ENCODE measurements at places on chromosomes 13 and 19.

- no peak for DNase-seq
These were observed 721.8 kb downstream of the PCDH9 start for GRCh38 chr13:66508153-66508909.

- DNase-seq: no peak
These were observed 109.1 kb downstream of the TUBA3C start for GRCh38 chr13:19072543-19072942.

GRCh38 chr13:30752201-30752797 is 17.0 kb downstream of the ALOX5AP start:
- no peak for DNase-seq

DNA sequence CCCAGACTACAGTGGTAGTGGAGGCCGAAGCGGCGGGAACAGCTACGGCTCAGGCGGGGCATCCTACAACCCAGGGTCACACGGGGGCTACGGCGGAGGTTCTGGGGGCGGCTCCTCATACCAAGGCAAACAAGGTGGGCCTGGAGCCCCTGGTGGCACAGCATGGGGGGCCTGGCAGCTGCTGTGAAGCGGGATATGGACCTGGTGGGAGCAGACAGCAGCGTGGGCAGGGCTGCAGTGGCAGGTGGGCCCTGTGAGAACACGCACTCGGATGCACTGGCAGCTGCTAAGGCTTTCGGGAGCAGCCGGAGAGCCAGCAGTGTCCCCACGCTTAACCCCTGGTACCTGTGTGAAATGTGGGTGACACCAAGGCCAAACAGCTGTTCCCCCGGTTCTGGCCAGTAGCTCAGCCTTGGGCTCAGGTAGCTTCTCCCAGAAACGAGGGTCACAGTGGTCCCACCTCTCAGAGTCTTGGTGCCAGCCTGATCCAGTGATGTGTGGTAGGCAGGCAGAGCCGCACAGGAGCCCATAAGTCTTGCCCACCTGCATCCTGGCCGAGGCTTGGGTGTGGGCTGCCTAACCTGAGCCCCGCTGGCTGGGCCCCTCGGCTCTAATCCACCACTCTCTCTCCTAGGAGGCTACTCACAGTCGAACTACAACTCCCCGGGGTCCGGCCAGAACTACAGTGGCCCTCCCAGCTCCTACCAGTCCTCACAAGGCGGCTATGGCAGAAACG is 12.5 kb upstream of the QTRT1 start:
- no peak for DNase-seq

GRCh38 chr13:91356919-91357612 is 9.6 kb downstream of the MIR17HG start:
- no peak for DNase-seq

- no peak for DNase-seq
These were observed 35.4 kb downstream of the DNAJC15 start for GRCh38 chr13:43058831-43059230.

- DNase-seq: no peak
These were observed 110.7 kb upstream of the WASF3 start for GRCh38 chr13:26446751-26447150.

DNA sequence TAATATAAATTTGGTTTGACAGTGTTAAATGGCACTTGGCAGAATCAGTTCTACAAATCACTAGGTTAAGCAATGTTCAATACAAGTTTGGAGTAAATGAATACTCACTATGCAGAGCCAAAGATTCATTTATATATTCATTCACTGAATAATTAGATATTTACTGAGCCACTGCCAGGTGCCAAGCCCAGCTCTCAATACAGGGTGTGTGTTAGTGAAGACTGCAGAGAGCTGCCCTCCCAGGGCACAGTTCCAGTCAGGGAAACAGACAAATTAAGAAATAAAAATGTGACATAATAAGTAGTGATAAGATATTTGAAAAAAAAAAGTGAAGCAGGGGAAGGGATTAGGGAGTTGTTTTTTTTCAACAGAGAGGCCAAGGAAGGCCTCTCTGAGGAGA is 411.7 kb downstream of the KCNRG start:
- no peak for DNase-seq

DNA sequence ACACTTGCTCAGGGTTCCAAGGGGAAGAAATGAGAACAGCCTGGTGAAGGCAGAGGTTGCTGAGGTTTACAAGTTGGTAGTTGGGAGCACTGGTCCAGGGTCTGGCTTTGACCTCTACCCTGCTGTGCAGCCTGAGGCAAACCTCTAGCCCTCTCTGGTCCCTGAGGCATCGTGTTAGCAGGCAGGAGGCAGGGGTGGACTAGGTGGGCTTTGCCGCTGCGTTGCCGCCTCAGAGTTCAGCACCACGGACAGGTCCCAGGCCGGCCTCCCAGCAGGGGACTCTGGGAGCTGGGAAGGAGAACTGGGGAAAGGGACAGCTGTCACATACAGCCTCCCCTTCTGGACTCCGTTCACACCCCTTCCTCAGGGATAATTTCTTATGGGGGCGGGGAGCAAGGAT is 3.1 kb downstream of the NCAN start:
- no peak for DNase-seq

GRCh38 chr13:97528518-97528917 is 94.5 kb downstream of the RAP2A start:
- no peak for DNase-seq

- DNase-seq: no peak
These were observed 17.4 kb upstream of the C13orf46 start for GRCh38 chr13:113991191-113991669.

DNA sequence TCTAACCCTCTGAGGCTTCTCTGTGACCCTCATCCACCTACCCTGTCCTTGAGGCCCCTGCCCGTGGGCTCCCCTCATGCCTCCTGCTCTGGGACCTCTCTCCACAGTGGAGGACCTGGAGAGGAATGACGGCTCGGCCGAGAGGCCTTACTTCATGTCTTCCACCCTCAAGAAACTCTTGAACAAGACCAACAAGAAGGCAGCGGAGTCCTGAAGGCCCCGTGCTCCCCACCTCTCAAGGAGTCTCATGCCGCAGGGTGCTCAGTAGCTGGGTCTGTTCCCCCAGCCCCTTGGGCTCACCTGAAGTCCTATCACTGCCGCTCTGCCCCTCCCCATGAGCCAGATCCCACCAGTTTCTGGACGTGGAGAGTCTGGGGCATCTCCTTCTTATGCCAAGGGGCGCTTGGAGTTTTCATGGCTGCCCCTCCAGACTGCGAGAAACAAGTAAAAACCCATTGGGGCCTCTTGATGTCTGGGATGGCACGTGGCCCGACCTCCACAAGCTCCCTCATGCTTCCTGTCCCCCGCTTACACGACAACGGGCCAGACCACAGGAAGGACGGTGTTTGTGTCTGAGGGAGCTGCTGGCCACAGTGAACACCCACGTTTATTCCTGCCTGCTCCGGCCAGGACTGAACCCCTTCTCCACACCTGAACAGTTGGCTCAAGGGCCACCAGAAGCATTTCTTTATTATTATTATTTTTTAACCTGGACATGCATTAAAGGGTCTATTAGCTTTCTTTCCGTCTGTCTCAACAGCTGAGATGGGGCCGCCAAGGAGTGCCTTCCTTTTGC is 10.8 kb upstream of the ILF3 start:
- no peak for DNase-seq

GRCh38 chr13:113061271-113061625 is 44.3 kb upstream of the F7 start:
- no peak for DNase-seq

- no peak for DNase-seq
These were observed 3.8 kb upstream of the ZNF681 start for GRCh38 chr19:23762548-23762883.

DNA sequence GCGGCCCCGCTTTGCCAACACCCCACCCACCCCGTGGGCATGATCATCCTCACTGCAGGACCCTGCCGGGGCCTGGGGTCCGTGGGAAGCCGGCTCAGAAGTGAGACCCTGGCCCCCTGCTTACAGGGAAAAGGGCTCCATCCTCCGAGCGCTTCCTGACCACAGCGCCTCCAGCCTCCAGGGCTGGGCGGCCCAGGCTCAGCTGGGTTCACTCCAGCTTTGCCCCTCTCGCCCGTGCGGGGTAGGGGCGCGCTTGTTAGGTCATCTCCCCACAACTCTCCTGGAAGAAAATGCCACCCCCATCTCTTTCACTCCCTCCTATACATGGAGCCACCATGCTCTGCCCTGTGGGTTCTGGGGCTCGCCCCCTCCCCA is 6.6 kb upstream of the C1QTNF9B start:
- no peak for DNase-seq

DNA sequence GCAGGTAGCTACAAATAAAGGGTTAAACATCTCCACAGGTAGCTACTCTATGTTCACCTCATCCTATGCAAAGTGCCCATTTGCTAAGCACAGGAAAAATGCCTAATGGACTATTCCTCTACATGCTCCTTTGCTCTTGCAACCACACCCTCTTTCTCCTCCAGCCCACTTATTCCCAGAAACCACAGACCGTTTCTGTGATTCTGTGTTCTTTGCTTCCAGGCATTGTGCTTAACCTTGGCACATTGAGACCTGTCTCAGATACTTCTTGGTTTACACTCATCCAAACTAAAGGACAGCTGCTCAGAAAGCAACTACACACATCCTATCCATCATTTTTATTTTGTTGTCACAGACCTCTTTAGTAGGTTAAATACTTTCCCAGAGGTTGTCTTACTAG is 785.0 kb upstream of the MIR17HG start:
- no peak for DNase-seq

DNA sequence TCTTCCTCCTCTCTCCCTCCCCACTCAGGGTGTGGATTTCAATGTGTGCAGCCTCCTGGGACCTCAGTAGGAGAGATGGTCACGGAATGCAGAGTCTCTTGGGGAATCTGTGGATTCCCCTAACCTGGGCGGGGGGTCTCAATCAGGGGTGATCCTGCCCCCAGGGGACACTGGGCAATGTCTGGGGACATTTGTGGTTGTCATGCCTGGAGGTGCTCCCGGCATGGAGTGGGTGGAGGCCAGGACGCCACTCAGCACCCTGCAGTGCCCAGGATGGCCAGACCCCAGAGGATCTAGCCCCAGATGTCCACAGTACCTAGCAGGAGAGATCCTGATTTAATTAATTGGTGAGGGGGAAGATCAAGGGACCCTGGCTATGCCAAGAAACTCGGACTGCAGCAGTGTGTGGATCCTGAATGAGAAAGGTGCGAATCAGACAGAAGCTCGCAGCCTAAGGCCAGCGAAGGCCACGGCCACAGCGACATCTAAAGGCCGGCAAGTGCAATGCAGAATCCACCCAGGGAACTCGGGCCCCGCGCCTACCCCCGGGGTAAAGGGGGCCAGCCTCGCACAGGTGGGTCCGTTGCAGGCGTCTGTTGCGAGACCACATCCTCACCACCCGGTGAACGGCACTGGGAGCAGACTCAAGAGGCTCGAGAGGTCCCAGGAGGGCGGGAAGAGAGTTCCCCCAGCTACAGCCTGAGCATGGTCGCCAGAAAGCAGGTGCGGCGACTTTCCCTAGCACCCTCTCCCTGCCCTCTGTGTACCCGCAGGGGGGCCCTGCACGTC is 88.8 kb downstream of the GNG7 start:
- DNase-seq: no peak

GRCh38 chr13:72652681-72653080 is 74.7 kb downstream of the MZT1 start:
- no peak for DNase-seq

GRCh38 chr19:4773047-4773640 is 18.4 kb upstream of the FEM1A start:
- no peak for DNase-seq

GRCh38 chr13:97121894-97122293 is 100.2 kb upstream of the MBNL2 start:
- DNase-seq: no peak

DNA sequence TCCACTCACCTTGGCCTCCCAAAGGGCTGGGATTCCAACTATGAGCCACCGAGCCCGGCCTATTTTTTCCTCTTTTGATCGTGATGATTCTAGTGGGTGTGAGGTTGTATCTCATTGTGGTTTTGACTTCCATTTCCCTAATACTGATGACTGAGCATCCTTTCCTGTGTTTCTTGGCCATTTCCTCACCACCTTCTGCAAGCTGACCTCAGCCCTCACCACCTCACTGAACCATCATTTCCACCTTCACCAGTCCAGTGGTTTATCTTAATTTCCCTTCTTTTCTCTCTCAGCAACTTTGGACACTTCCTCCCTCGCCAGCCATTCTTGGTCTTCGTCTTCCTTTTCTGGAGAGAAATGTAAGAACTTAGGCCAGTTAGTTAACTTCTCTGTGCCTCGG is 13.0 kb upstream of the BICRA start:
- no peak for DNase-seq

GRCh38 chr13:35144166-35144890 is 202.3 kb downstream of the NBEA start:
- DNase-seq: no peak

DNA sequence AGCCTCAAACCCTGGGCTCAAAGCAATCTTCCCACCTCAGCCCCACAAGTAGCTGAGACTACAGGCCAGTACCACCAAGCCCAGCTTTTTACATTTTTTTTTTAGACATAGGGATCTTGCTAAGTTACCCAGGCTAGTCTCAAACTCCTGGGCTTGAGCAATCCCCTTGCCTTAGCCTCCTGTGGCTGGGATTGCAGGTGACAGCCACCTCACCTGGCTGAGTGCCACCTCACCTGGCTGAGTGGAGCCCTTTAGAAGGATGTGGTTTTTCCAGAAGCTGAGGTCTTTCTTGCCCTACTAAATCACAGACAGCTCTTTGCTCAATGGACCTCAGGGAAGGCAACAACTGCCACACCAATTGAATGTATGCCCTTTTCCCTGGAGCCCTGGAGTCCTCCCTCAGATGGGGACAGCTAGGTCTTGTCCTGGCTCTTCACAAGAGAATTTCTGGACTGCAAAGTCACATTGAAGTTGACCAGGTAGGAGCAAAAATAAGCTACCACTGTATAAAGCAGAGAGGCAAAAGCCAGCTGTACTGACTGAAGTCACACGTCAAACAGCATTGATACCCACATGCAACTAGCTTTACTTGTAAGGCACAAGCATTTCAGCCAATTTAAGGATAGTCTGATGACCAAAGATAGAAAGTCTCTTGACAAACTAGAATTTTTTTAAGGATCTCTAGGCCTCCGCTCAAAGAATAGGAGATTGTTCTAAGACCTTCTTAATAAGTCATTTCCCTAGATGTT is 14.0 kb downstream of the PDX1 start:
- no peak for DNase-seq

DNA sequence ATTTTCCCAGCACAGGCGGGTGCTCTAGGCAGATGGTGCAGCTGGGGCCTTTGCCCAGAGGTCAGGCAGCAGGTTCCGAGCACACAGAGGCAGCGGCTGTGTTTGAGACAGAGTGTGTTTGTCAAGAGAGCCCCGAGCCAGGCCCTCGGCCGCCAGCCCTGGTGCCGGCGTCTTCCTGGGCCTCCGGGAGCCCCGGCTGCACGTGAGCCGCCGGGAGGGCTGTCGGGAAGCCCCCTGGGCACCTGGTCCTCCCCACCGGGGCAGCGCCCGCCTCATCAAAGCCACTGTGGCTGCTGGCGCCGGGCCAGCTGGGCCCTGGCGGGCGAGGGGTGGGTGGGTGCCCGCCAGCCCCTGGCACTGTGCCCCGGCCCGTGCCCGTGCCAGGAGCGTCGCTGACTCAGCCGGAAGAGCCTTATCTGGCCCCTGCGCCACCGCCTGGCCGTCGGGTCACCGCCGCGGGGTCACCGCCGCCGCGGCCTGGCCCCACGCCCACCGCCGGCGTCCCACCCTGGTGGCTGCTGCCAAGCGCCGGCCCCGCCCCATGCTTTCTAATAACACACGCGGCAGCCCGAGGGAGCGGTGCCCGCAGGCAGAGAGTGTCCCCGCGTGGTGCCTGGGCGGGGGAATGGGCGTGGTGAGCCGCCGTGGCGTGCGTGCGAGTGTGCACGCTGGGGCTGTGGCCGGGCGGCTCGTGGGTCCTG is 14.9 kb downstream of the ARID3A start:
- peak; percentile 59 for DNase-seq
